ENCODE measurements at places on chromosomes 11 and 22. TPM values are rescaled to one million over a fixed set of nuclear protein-coding genes. Genes with fewer than 3 reads are reported as not detected.

GRCh38 chr22:35599364-35599763 is 17.8 kb downstream of the MB start:
- no peak overlapping the region for H3K27ac ChIP-seq
- H3K4me3 ChIP-seq = no peak overlapping the region
- DNase-seq = no peak
- no peaks in the 10 kb centered on the region for H3K4me1 ChIP-seq
- H3K36me3 ChIP-seq = no peaks in the 10 kb centered on the region

DNA sequence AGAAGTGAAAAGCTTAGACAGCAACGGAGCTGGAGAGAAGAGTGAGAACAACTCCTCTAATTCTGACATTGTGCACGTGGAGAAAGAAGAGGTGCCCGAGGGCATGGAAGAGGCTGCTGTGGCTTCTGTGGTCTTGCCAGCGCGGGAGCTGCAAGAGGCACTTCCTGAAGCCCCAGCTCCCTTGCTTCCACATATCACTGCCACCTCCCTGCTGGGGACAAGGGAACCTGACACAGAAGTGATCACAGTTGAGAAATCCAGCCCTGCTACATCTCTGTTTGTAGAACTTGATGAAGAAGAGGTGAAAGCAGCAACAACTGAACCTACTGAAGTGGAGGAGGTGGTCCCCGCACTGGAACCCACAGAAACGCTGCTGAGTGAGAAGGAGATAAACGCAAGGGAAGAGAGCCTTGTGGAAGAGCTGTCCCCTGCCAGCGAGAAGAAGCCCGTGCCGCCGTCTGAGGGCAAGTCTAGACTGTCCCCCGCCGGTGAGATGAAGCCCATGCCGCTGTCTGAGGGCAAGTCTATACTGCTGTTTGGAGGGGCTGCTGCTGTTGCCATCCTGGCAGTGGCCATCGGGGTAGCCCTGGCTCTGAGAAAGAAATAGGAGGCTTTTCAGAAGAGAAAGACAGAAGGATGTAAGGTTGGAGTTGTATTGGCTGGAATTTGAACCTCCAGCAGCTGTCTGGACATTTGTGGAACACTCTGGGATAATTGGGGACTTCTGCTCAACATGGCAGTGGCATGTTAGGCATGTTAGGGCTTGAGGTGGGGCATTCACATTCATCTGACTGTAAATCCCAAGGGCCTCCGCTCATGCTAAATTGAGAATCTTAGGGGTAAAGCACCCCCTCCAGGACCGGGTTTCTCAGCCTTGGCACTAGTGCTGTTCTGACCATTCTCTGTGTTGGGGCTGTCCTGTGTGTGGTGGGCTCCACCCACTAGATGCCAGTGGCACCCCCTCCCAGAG is 47.1 kb downstream of the BID start:
- peaks cover 10% of the 10 kb centered on the region for H3K4me1 ChIP-seq
- H3K27me3 ChIP-seq = no peaks in the 10 kb centered on the region
- H3K27ac ChIP-seq = peak overlapping the region; percentile 70
- H3K4me3 ChIP-seq = peak overlapping the region; percentile 33
- DNase-seq = no peak

DNA sequence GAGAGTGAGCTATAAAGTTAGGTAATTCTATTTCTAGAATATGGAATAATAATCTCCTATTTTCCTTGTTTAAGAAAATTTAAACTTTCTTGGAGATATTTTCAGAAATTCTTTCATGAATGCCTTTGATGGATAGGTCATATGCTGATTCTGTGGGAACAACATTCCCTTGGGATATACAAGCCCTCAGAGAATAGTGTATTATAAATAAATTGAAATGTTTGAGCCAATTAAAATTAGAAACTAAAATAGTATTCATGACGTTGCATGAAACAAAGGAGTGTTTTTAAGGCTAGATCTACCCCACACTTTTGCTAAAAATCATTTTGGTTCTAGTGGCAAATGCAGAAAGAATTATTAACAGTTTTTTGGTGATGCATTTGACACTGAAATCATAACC is 269.3 kb upstream of the ANO3 start:
- no peaks in the 10 kb centered on the region for H3K4me1 ChIP-seq
- no peaks in the 10 kb centered on the region for H3K36me3 ChIP-seq
- no peak for DNase-seq
- H3K4me3 ChIP-seq = no peak overlapping the region

DNA sequence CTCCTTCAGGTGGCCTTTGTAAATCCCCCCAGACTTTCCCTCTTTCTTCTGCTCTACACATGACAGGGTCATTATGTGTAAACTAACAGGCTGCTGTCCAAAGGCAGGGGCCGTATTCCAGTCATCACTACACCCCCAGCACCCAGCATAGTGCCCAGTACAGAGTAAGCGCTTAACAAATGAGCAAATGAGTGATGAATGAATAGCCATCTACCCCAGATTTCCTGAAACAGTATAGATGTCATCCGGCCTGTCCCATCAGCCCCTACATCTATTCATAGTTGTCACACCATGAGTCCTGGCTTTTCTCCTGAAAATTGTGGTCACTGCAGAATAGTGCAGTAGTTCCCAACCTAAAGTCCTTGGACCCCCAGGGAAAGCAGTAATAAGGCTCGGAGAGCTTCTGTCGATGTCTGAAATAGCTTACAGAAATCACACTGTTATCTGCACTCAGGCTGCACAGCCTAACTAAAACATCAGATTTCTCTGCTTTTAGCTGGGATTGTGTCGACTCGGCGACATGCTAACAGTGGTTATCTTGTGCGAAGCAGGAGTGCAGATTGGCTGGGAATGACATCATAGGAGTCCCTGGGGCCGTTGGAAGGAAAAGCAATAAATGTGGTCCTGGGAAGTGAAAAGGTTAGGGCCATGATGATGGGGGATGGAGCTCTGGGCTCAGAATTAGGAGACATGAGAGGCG is 143.8 kb upstream of the NECTIN1 start:
- no peak overlapping the region for H3K27ac ChIP-seq
- no peaks in the 10 kb centered on the region for H3K36me3 ChIP-seq
- no peak overlapping the region for H3K4me3 ChIP-seq
- H3K27me3 ChIP-seq = peaks cover 6% of the 10 kb centered on the region
- DNase-seq = no peak

GRCh38 chr11:90855531-90855930 is 632.7 kb upstream of the CHORDC1 start:
- H3K27me3 ChIP-seq = no peaks in the 10 kb centered on the region
- H3K4me3 ChIP-seq = no peak overlapping the region
- no peak for DNase-seq
- no peak overlapping the region for H3K27ac ChIP-seq

Gene SYT13
- total RNA-seq = not detected

Gene LRP4
- not detected for total RNA-seq

All from activated naive CD8-positive, alpha-beta T cell treated with anti-CD3 and anti-CD28 coated beads, Interleukin-2, amount 10 ng/mL, durations not matched to agents 7 days and 5 days (primary cell).